ENCODE measurements at places on chromosomes 1 and 21. TPM values are rescaled to one million over a fixed set of nuclear protein-coding genes. Genes with fewer than 3 reads are reported as not detected.

The PKP1 gene
- 0.34 TPM for total RNA-seq

The TFF2 gene
- not detected for total RNA-seq

The KRTAP21-2 gene
- total RNA-seq: not detected

The SMPDL3B gene
- not detected for total RNA-seq

The UMODL1 gene
- not detected for total RNA-seq

The NEXN gene
- total RNA-seq: 9.1 TPM

The GBP4 gene
- 0.16 TPM for total RNA-seq

The HPCAL4 gene
- not detected for total RNA-seq

The KRTAP11-1 gene
- total RNA-seq: not detected

The RBM11 gene
- not detected for total RNA-seq

The LSM10 gene
- total RNA-seq: 10.6 TPM

The CRNN gene
- under 0.01 TPM for total RNA-seq

The TMEM35B gene
- 27.5 TPM for total RNA-seq
